ENCODE measurements at places on chromosomes 16 and 17.

GRCh38 chr16:12811441-12812383, 8.0 kb upstream of the CPPED1 start:
- H3K27ac ChIP-seq: no peak overlapping the region
- H3K4me1 ChIP-seq: peaks cover 21% of the 10 kb centered on the region
- no peak for DNase-seq
- H3K36me3 ChIP-seq: peaks cover 4% of the 10 kb centered on the region
- H3K4me3 ChIP-seq: no peak overlapping the region

- H3K36me3 ChIP-seq: peaks cover 63% of the 10 kb centered on the region
- no peak for DNase-seq
- H3K4me3 ChIP-seq: no peak overlapping the region
- peaks cover 6% of the 10 kb centered on the region for H3K4me1 ChIP-seq
- no peak overlapping the region for H3K27ac ChIP-seq
These were observed 96.6 kb downstream of the HELZ start for GRCh38 chr17:67148352-67148751.

DNA sequence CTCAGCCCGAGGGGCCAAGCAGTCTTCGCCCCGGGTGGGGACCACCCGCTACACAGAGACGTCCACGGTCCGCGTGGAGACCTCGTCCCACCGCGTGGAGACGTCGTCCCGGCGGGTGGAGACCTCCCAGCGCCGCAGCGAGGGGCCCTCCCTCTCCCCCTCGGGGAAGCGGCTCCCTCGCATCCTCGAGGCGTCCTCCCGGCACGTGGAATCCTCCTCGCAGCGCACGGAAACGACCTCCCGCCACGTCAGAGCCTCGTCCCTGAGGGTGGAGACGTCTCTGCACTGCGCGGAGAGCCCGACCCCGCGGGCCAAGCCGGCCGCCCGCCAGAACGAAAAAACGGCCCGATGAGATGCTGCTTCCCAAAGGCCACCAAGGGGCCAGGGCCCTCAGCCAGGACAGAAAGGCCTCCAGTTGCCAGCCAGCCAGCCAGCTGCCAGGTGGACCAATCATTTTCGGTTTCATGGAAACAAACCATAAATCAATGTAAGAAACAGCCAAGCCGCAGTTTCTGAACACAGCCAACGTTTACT, 424 bp downstream of the C17orf100 start:
- peak overlapping the region; percentile 97 for H3K4me3 ChIP-seq
- H3K4me1 ChIP-seq: peaks cover 51% of the 10 kb centered on the region
- peak; percentile 47 for DNase-seq
- H3K27me3 ChIP-seq: peaks cover 21% of the 10 kb centered on the region

GRCh38 chr17:64574646-64575045, 67.9 kb downstream of the CEP95 start:
- H3K4me1 ChIP-seq: peaks cover 10% of the 10 kb centered on the region
- H3K4me3 ChIP-seq: no peak overlapping the region
- H3K36me3 ChIP-seq: peaks cover 24% of the 10 kb centered on the region

- no peak overlapping the region for H3K4me3 ChIP-seq
- H3K27me3 ChIP-seq: peaks cover 3% of the 10 kb centered on the region
- no peaks in the 10 kb centered on the region for H3K4me1 ChIP-seq
These were observed 16.3 kb upstream of the ENPP7 start for GRCh38 chr17:79714176-79715097.

DNA sequence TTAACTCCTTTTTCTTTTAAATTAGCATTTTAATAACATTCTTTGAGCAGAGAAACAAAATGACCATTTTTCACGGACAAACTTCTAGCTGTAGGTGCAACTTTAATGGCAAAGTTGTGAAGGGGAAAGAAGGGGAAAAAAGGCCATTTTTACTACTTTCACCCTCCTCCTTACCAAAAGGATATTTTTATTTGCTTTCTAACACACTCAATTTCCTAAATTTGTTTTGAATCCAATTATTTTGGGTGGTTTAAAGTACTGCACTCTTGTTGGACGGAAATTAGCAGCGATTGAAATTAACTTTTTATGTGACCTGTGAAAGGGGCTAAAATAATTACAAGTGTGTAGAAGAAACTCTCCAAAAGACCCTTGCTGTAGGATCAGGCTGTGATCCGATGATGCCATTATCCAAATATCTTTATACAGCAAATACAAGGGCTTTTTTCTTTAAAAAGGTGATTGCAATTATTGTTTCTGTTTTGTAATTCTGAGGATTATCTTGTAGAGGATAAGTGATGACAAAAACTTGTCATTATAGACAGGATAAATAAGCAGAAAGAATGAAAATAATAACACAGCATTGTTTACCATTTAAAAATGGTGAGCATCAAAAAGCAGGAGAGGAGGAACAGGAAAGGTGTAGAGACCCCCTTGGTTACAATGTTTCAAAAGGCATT, 42.4 kb downstream of the SNX11 start:
- no peaks in the 10 kb centered on the region for H3K27me3 ChIP-seq
- no peak for DNase-seq
- peaks cover 2% of the 10 kb centered on the region for H3K4me1 ChIP-seq
- H3K4me3 ChIP-seq: no peak overlapping the region
- H3K27ac ChIP-seq: no peak overlapping the region
- H3K36me3 ChIP-seq: peaks cover 21% of the 10 kb centered on the region

DNA sequence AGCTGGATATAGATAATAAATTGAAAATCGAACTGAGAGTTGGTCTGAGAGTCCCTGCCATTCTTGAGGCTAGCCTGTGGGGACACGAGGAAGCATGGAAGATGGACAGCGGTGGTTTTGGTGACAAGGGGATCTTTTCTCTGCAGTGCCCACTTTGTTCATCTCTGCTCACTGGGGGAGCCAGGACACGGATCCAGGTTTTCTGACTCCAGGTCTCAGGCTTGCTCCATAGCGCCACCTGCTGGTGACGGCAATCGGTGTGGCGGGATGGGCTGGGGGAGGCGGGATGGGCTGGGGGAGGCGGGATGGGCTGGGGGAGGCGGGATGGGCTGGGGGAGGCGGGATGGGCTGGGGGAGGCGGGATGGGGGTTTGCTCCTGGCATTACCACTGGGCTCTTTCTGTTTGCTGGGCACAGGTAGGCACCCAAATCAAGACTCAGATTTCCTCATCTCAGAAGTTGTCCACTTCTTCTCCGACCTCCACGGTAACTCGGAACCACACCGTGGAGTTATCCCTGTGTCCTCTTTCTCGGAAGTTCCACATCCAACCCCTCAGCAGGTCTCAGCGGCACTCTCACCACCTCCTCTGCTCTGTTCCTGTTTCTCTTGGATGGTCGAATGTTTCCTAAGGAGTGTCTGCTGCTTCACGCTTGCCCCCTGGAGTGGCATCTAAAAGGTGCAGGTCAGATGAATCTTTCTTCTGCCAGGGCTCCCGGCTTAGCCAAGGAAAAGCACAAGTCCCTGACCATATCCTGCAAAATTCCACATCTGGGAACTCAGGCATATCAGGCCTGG, 142.4 kb downstream of the CYLD start:
- no peak overlapping the region for H3K4me3 ChIP-seq
- no peaks in the 10 kb centered on the region for H3K36me3 ChIP-seq
- H3K4me1 ChIP-seq: no peaks in the 10 kb centered on the region
- no peak overlapping the region for H3K27ac ChIP-seq
- peak; percentile 28 for DNase-seq
- H3K27me3 ChIP-seq: peaks cover 2% of the 10 kb centered on the region

Measured in activated CD8-positive, alpha-beta T cell treated with anti-CD3 and anti-CD28 coated beads, Interleukin-2, amount 10 ng/mL, durations not matched to agents 7 days and 5 days (primary cell).